NCI-H2081 treated with DMSO at 0.1 percent for 48 hours (cell line): ENCODE measurements at places on chromosomes 3 and 15.

GRCh38 chr15:83837945-83838571 is 184.1 kb downstream of the ADAMTSL3 start:
- no peak for DNase-seq

- DNase-seq = no peak
Observed at GRCh38 chr3:40845447-40845846, 320.7 kb downstream of the ZNF621 start.

DNA sequence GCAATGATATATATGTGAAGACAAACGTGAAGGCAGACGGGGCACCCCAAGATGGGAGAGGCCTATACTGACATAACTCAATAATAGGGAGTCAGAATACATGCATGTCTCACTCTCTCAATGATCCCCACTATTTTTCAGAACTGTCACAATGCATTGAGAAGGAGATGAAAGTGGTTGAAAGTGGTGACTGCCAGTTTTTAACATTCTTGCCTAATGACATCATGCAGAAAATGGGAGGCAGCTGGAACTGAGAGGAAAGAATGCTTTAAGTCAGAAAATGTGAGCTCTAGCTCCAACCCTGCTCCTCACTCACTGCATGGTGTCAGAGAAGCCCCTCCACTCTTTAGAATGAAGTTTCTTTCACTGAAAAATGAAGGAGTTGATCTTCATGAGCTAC is 55.3 kb upstream of the P2RY1 start:
- DNase-seq = no peak

- no peak for DNase-seq
Observed at GRCh38 chr3:193174140-193174539, 66.9 kb upstream of the PLAAT1 start.

- no peak for DNase-seq
Observed at GRCh38 chr15:62791694-62792093, 250.9 kb upstream of the TPM1 start.

GRCh38 chr3:134535186-134535970 is 49.5 kb downstream of the CEP63 start:
- no peak for DNase-seq

DNA sequence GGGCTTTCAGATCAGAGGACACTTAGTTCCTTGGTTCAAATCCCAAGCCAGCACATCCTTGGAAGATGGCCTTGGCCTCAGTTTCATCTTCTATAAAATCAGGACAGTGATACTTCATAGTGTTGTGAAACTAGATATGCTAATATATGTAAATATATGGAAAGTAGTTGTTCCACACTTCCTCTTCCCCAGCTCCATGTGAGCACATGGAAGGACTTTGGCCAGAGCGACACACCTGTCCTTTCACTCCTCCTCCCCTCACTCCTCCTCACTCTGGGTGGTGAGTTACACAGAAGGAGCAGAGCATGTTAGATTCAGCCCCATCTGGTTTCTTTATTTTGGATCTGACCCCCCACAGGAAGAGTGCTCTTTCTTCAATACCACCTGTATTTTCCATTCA is 65.2 kb downstream of the MTHFS start:
- no peak for DNase-seq

- DNase-seq = no peak
Observed at GRCh38 chr3:12585970-12586369, 29.1 kb downstream of the MKRN2 start.

DNA sequence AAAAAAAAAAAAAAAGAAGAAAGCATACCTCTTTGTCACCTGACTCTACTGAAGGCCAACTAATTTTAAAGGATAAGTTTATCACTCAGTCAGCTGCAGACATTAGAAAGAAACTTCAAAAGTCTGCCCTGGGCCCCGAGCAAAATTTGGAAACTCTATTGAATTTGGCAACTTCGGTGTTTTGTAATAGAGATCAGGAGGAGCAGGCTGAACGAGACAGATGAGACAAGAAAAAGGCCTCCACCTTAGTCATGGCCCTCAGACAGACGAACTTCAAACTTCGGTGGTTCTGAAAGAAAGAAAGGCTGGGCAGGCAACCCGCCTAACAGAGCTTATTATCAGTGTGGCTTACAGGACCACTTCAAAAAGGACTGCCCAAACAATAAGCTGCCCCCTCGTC is 18.5 kb downstream of the GLDN start:
- DNase-seq = no peak

DNA sequence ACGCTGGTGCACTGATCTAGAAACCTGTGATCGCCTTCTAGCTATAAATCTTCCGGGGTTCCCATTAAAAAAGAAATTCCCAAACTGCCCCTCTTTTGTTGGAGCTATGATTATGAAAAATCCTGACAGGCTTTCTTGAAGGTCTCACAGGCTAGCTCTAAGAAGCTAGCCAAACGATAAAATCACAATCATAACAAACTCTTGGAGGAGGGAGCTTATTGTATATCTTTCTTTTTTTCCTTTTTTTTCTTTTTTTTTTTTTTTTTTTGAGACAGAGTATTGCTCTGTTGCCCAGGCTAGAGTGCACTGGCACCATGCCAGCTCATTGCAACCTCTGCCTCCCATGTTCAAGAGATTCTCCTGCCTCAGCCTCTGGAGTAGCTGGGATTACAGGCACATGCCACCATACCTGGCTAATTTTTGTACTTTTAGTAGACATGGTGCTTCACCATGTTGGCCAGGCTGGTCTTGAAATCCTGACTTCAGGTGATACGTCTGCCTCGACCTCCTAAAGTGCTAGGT is 72.0 kb downstream of the MYO1E start:
- DNase-seq = no peak

DNA sequence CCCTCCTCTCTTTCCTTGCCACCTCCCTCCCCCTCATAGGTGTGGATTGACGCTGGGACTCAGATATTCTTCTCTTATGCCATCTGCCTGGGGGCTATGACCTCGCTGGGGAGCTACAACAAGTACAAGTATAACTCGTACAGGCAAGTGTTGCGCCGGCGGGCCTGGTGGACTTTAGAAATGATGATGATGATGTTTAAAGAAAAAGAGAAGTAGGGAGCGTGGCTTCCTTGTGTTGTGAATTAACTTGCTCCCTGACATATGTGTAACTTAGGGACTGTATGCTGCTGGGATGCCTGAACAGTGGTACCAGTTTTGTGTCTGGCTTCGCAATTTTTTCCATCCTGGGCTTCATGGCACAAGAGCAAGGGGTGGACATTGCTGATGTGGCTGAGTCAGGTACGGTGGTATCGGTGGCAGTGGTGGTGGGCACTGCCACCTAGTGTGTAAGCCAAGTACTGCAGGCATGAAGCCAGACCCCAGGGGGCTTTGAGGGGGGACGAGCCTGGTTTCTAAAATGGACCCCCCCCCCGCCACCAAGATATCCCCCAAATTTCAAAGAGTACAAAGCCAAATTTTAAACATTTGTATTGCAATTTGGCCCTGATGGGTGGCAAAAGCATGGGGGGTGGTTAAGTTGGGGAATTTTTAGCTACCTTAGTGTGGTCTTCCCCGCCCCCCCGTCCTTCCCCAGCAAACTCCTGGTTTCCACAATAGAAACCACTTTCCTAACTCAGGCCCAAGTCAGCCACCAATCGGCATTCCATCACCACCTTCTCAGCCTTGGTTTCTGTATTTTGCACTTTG is 65.6 kb downstream of the SLC6A6 start:
- DNase-seq = no peak

DNA sequence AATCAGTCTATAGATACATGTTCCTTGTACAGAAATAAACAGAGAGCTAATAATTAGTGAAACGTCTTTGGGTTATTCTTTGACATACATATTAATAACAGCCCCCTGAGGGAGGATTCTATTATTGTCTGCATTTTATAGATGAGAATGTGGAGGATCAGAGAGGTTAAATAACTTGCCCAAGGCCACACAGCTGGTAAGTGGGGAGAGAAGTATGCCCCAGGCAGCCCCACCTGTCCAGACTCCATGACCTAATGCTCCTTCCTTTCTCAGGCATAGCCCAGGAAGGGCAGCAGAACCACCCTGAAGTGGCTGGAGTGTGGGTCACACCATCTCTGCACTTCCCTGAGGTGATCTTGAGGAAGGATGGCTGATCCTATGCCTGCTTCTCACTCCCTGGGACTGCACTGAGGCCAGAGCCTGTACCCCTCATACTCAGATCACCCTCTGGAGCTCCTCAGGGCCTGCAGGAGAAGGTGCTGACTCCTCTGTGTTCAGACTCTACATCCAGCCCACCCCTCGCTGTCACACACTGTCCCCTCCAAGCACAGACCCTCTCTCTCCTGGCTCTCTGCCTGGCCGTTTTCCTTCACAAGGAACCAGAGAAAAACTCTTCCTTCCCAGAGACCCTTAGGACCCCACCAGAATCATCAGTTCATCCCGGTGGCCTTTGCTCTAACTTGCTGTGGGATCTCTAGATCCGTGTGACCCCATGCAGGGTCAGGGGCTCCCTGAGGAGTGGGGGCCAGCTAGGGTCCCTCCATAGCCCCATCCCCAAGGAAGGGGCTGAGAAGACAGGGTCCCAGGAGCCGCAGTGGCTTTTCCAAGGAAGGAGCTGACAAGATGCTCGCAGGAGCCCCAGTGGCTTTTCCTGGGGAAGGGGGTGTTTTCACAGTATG is 4.4 kb upstream of the HHATL start:
- no peak for DNase-seq

DNA sequence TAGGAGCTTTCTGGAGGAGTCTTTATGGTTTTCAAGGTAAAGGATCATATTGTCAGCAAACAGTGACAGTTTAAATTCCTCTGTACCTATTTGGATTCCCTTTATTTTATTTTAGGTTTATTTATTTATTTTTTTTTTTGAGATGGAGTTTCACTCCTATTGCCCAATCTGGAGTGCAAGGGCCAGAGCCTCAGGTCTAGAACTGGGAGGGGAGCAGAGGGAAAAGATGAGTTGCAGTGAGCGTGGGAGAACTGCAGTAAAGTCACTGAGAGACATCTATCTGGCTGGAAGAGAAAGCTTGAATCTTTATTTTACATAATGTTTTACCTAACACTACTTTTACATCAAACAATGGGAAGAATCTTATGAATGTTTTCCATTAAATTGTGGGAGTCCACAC is 49.5 kb upstream of the GK5 start:
- DNase-seq = no peak

DNA sequence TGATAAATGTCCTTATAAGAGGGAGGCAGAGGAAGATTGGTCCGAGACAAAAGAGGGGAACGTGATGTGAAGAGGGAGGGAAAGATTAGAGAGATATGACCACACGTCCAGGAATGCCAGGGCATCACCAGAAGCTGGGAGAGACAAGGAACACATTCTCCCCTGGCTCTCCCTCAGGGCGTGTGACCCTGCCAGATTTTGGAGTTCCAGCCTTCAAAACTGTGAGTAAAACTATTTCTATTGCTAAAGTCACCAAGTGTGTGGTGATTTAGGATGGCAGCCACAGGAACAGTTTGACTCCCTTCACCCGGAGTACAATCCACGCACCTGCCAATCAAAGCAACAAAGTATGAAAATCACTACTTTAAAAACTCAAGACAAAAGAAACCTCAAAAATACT is 32.1 kb upstream of the TJP1 start:
- DNase-seq = no peak

DNA sequence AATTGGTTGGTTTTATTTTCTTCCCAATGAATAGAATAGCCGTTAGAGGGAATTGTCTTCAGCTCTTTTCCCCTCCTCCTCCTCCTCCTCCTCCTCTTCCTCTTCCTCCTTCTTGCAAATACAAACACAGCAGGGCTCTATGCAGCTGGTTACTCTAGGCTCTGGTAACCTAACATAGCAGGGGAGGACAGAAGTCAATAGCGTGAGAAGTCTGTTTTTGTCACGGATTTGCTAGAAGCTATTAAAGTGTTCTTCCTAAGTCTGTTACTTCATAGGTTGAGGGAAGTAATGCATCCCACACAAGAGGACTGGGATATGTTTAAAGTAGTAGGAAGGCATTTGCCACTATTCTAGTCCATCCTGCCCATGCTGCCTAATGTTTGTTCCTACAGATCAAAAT is 374.7 kb upstream of the TPRG1 start:
- no peak for DNase-seq

GRCh38 chr3:112627419-112627818 is 13.5 kb downstream of the CCDC80 start:
- DNase-seq = no peak

DNA sequence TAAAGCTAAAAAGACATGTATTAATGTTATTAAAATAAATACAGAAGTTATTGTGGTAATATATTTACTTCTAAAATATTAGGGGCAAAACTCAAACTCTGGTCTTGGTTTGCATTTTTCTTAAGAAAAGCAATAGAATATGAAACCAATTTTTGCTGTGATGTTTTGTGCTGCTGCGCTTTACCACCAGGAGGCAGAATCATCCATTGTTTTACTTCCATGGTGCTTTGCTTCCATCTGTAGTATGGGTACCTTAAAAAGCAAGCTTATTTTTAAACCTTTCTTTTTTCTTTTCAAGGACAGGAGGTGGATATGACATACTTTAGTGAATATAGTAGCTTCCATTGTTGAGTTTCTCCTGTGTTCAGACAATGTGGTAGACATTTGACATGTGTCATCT is 46.6 kb upstream of the MRPL3 start:
- no peak for DNase-seq

- no peak for DNase-seq
Observed at GRCh38 chr3:150739877-150740645, 22.9 kb downstream of the SIAH2 start.

DNA sequence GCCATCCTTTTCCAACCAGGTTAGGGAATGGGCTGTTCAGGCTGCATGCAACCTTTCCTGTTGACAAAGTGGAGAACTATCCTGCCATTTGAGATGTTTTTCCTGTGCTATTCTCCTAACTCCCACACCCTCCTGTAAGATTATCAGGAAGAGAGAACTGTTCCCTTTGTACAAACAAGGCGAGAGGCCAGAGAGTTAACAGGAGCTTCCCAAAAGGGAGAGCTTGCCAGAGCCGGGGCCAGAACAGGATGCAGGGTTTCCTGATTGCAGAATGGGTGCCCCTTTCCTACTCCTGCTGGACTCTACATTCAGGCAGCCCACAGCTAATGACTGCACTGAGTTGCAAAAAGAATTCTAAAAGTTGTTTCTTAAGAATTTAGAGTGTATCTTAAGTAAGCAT is 17.1 kb downstream of the PML start:
- DNase-seq = no peak

DNA sequence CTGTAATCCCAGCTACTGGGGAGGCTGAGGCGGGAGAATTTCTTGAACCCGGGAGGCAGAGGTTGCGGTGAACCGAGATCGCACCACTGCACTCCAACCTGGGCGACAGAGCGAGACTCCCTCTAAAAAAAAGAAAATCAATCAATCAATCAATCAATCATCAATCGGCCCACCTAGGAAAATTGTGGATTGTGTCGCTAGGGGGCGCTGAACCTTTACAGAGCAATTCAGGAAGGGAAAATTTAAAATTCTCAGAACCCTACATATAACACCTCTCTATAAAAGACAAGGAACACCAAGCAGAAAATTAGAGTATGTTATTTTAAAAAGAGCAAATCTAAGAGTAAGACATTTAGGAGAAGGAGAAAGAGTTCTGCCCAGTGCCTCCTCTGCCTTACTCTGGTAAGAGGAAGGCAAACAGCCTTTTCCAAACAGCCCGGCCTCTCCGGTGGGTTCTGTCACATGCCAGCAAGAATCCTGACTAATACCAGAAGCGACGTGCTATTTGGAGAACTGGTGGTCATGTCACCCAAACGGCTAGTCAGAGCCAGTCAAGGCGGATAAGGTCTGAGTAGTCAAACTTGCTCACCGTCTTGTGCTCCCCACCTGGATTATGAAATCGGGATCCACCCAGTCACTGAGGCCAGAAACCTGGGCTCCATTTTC is 22.3 kb upstream of the SMCO1 start:
- no peak for DNase-seq

- no peak for DNase-seq
Observed at GRCh38 chr3:94098452-94098851, 35.6 kb downstream of the NSUN3 start.

- DNase-seq = no peak
Observed at GRCh38 chr3:64023861-64024223, 548 bp upstream of the PSMD6 start.

GRCh38 chr3:188583341-188584161 is 429.6 kb downstream of the LPP start:
- DNase-seq = no peak
